ENCODE measurements at places on chromosomes 3 and 15.

- peak; percentile 36 for DNase-seq
Observed at GRCh38 chr15:89206908-89207331, 14.5 kb downstream of the RLBP1 start.

- no peak for DNase-seq
Observed at GRCh38 chr3:175266478-175266877, 407.3 kb downstream of the NAALADL2 start.

DNA sequence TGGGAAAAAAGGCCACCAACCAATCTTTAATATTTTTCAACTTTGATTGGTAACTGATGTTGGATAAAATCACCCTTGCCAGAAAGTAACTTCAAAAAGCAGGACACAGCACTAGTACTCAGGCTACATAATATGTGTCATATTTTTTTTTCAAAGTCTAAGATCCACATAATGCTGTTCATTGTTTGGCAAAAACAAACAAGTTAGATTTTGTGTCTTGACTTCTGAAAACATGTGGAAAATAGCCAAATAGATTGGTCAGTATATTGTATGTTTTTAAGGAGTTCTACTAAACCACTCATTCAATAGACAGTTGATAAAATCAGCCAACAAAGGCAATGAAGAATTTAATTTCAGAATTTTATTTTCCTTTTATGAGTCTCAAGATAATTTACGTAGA is 111.7 kb upstream of the CCDC54 start:
- no peak for DNase-seq

GRCh38 chr3:27570421-27571106 is 86.4 kb upstream of the SLC4A7 start:
- DNase-seq: no peak

- DNase-seq: no peak
Observed at GRCh38 chr3:82715091-82715856, 953.8 kb upstream of the GBE1 start.

DNA sequence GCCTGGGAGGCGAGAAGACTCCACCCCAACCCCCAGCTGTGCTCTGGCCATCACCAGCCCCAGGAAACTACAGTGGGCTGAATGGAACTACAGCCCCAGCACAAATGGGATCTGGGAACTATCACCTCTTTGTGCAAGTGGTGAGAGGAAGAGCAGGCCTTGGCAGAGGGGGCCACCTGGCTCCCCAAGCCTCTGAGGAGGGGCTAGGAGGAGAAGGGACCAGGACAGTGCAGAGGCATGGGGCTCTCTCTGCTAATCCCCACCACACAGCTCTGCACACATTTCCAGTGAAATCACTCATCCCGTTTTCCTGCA is 31.6 kb downstream of the KY start:
- DNase-seq: no peak

DNA sequence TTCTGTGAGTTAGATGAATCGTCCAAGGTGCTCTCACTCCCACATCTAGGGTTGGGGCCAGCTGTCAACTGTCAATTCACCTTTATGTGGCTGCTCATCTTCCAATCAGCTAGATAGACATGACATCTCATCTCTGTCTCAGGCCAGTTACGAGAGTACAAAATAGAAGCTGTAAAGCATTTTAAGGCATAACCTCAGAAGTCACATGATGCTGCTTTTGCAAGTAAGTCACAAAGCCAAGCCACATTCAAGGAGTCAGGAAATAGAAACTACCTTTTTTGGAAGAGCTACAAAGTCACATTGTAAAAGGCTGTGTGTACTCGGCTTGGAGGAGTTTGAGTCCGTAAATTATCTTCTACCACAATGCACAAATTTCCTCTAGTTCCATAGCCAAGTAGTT is 5.1 kb upstream of the CCR1 start:
- DNase-seq: no peak

Measured in T-helper 22 cell (primary cell).